ENCODE measurements at places on chromosomes 4 and X.

DNA sequence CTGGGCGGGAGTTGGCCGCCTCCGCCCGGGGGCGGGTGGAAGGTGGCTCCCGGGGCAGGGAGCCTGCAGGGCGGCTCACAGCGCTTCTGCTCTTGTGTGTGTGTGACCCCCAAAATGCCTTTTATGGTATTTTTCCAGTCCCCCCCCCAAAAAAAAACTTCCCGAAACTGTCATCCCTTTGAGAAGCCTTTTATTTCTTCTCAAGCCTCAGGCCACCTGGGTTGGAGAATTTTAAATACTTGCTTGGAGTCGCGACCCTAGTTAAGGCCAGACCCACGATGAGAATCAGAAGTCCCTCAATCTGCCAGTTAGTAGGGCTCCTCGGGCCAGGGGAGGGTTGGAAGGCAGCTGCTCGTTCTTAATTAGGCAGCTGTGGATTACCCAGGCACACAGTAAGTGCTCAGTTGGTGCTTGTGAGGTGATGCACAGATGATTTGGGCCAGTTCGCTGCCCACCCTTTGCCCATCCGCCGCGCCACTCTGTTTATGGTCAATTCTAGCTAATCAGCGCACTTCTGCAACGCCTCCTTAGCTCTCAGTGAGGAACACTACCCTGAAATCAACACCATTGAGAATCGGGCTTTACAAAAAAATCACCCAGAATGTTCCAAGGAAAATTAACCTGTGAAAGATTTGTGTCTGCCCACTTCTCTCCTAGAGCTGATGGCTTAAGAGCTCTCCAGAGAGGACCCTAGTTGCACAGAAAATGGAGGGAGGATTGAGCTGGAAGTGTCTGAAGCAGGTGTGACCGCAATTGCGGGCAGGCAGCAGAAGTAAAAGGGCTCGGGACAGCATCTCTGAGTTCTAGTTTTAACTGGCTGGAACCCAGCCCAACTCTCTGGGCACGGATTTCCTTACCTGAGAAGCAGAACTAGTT, 648 bp upstream of the SCD5 start:
- DNase-seq = no peak

DNA sequence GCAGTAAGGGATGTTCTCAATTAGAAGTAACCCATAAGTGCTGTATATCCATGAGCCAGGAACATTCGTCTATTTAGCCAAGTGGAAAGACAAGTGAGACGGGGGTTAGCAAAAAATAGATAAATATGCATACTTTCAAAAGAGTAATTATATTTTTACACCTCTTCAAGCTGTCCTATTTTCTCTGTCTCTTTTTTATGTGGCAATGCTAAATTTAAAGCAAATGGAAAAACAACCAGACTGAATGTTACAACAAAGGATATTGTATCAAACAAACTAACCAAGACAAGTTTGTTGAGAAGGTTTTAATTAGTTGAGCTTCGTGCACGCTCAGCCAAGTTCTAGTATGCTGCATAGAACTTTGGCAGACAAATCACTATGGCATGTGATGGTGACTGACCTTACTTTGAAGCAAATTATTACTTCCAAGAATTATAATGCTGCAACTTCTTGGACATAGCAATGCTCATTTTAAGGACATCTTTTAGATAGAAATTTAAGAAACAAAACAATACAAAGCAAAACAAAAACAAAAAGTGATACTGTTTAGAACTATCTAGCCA, 61.4 kb upstream of the TMEM150C start:
- DNase-seq = no peak

GRCh38 chrX:9882669-9883446, 84.3 kb upstream of the CLDN34 start:
- DNase-seq = no peak

DNA sequence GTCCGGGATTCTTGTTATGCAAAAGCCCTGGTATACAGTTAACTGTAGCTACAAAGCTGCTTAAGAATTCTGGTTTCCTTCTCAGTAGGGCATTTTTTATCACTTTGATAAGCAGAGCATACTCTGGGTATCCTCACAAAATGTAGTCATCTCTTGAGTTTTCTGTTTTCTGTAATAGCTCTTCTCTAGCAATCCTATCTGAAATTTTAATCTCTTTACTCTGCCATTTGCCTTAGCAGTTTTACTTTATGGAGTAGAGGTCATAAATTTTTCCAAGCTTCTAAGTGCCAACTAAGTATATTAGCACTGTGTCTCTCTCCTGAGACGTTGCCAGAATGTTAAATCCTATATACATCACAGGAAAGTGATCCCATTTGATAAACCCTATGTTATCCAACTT, 28.0 kb upstream of the BANK1 start:
- DNase-seq = no peak

- DNase-seq = no peak
Observed at GRCh38 chr4:2822461-2823300, 21.0 kb upstream of the ADD1 start.

DNA sequence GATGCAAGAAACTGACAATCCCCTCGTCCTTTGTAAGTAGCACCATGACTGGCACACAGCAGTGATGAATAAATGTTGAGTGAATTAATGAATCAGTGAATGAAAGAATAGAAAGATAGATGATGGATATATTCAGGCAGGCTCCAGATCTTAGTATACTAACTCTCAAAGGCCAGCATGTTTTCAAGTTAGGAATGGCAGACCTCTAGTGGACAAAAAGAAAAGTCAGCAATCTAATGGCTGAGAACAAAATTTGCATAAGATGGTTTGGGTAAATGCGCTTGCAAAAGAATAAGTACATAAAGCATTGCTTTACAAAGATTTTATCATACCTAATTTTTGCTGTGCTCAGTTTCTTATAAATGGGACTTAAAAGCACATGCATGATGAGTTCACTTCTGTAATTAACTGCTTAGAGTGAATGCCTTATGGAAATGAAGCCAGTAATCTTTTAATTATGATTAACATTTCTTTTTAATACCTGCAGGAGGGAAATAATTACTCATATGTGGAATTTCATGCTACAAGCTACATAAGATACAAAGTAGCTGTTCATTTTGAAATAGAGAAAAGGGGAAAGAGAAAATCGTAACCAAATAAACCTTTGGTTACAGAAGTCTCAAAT, 126.9 kb upstream of the GPRIN3 start:
- no peak for DNase-seq

Data from NCI-H2171 (cell line).